ENCODE measurements at places on chromosomes 1 and 21.

GRCh38 chr1:84888753-84889152 is 4.3 kb downstream of the LPAR3 start:
- DNase-seq: no peak

DNA sequence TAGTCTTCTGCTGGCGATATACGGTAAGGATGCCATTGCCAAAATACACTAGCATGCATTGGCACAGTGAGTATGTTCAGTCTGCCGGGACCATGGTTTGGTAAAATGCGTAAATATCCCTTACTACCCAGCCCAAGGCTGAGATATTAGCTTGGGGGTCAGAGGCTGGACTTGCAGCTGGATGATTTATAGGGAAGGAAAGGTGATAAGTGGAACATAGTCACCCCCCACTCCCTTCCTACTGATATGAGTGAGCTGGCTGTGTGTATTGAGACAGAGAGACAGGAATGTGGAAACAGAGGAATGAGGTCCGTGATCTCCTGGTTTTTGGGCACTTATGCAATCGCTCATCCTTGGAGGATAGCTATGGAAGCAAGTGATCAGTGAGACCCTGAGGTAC is 642.8 kb downstream of the KCNT2 start:
- no peak for DNase-seq

GRCh38 chr1:33710967-33711366 is 152.9 kb upstream of the HMGB4 start:
- no peak for DNase-seq

GRCh38 chr1:159067699-159068621 is 8.6 kb downstream of the AIM2 start:
- DNase-seq: peak; percentile 27

DNA sequence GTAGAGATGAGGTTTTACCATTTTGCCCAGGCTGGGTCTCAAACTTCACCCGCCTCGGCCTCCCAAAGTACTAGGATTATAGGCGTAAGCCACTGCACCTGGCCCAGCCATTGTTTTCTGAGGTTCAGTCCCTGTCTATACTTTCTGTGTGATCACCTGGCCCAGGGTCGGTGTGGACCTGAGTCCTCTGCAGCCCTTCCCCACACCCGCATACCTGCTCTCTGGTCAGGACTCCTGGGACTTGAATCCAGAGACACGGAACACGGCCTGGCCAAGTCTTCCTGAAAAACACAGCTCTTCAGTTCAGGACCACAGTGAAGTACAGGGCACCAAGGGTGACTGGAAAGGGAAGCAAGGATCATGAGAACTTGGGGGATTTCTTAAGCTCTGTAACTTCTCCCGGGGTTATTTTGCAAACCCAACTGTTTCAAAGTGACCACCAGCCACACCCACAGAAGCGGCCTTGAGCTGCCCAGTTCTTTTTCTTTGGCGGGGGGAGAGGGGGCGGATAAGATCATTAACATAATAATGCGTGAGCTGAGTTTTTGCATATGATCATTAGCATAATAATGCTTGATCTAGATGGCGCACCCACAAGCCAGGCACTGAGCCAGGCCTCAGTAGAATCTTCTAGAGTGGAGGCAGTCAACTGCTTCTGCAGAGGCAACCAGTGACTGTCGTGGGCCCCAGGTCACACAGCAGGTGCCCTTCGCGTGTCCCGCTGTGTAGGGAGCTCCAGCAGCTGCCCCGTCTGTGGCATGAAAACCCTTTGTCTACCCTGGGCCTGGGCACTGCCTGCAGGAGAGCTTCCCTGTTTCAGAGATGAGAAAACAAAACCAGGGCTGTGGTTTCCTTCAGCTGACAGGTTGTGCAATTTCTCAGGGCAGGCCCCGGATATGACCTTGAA is 1.7 kb upstream of the NADK start:
- DNase-seq: peak; percentile 38

- peak; percentile 76 for DNase-seq
These were observed 846 bp upstream of the PER3 start for GRCh38 chr1:7783178-7783711.

GRCh38 chr1:108708691-108709660 is 3.7 kb upstream of the FNDC7 start:
- no peak for DNase-seq

DNA sequence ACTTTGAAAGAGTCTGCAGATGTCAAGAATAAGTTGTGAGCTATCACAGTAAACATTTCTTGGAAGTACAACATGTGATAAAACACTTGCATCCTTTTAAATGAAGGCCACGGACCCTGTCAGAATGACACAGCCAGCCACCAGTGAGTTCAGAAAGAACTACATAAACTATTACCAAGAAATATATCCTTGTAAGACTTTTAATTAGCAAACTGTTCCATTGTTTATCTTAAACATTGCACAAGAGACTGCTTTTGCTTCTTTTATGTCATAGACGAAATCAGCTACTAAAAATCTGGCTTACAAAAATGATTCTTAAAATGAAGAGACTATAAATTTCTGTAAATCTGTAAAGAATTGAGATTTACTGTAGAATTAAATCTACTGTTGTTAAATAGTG is 17.9 kb downstream of the LRRC7 start:
- no peak for DNase-seq

- DNase-seq: no peak
These were observed 179.9 kb downstream of the TGFB2 start for GRCh38 chr1:218525031-218525430.

- DNase-seq: no peak
These were observed 52.2 kb downstream of the RERE start for GRCh38 chr1:8765198-8765597.

- no peak for DNase-seq
These were observed 111.9 kb downstream of the XCL2 start for GRCh38 chr1:168431882-168432281.

- no peak for DNase-seq
These were observed 62.7 kb downstream of the CASZ1 start for GRCh38 chr1:10733474-10734366.

DNA sequence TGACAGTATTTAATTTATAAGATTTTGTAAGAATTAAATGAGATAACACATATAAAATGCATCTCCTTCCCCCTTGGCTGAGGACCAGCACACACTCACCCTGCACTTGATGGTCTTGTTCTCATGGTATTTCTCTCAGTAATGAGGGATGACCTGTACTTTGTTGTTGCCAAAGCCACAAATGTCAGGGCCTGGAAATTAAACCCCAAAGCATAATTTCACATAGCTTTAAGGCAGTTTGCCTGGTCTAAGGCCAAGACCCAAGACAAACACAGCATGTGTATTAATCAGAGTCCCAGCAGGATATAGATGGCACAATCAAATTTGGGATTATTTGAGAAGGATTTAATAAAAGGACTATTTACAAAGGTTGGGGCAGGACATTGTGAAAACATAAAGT is 48.6 kb upstream of the EPS15 start:
- DNase-seq: no peak

DNA sequence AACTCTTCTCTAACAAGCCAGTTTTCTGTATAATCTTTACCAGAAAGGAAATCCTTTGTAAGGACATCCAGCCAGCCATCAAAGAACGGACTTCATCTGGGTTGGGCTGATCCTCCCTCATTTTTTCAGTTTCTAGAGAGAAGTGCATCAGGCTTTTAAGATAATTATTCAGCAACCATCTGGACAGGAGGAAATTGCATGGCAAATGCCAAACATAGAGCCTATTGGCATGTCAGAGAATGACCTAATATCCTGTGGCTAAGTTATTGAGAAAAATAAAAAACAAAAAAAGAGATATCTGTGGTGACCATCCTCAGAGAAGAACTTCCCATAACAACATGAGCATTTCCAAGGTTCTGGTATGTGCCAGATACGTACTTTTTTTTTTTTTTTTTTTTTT is 74.9 kb upstream of the BEND5 start:
- DNase-seq: no peak

DNA sequence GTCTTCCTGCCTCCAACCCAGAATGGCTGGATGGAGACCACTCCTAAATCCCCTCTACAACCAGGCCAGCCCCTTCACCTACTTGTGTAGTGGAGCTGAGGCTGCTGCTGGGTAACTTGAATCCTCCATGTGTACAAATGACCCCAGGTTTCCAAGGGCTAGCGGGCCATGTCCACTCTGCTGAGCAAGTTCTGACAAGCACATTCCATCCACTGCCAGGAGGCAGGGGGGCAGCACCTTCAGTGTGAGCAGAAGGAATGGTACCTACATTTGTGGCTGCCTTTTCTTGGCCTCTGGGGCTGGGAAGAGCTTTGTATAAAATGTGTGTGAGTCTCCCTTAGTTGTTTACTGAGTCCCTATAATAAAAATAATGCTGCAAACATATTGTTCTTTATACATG is 14.5 kb downstream of the KIAA0040 start:
- DNase-seq: no peak

DNA sequence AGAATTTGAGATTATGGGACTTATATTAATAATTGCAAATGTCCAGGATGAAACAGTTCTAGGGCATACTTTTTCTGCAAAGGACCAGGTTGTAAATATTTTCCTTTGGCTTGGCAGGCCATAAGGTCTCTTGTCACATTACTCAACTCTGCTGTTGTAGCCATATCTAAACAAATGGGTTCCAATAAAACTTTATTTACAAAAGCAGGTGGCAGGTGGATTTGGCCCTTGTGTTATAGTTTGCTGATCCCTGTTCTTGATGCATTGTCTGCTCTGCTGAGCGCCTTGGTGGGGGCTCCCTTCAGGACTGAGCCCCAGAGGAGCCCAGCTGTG is 258.5 kb downstream of the FOXD2 start:
- no peak for DNase-seq

GRCh38 chr1:201771466-201771865 is 57.5 kb upstream of the IPO9 start:
- DNase-seq: no peak

DNA sequence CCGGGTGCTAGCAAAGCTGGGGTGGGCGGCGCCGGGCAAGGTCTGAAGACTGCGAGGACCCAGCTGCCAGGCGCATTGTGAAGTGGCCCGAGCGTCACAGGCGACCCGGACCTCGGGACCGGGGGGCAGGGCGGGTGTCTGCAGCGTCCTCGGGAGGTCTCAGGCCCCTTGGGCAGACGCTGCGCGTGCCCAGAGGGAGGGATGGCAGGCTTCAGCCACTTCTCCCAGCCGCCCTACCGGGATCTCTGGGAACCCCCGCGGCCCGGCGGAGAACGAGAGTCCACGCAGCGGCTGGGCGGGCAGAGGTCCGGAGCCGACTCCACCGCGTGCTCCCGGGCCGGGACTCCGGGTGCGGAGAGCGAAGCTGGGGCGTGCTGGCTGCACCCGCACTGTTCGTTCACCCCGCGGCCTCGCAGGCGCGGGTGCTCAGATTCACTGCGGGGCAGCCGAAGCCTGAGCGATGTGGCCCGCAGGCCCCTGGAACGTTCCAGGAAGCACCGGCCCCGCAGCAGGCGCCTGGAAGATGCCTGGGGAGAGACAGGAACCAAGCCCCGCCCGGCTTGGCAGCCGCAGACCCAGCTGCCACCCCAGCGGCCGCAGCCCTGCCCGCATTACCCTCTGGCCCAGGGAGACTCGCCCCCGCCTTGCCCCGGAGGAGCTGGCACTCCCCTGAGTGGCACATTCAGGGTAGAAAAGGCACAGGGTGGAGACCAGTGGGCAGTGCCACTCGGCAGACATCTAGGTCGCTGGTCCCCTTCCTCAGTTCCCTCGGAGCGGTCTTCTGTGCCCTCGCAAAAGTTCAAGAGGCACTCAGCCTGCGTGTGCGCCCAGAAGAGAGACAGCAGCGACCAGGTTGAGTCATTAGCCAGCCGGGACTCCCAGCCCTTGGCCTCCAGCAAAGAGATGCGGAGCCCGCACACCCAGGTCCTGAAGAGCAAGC is at the start of gene CCDC185:
CCDC185 (plus strand) TSS at position 141 of the 940 bp plus-strand sequence; CDS start at position 202, 61 bp downstream.
- no peak for DNase-seq

DNA sequence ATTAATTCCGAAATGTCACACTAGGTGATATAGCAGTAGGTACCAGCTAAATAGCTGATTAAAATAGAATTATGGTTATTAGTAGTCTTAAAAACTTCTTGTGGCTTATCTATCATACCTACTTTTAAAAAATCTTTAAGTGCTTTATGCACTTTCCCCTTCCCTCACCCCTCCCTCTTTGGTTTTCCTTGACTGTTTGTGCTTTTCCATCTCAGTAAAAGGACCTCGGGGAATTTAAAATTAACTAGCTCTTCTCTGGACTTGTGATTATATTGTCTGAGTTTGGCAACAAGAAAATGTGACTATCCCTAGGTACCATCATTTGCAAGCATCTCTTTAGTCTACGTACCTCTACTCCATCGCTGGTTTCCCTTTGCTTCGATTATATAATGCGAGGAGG is 11.2 kb downstream of the COX20 start:
- DNase-seq: no peak

GRCh38 chr1:40944326-40944725 is 35.2 kb upstream of the CTPS1 start:
- no peak for DNase-seq

DNA sequence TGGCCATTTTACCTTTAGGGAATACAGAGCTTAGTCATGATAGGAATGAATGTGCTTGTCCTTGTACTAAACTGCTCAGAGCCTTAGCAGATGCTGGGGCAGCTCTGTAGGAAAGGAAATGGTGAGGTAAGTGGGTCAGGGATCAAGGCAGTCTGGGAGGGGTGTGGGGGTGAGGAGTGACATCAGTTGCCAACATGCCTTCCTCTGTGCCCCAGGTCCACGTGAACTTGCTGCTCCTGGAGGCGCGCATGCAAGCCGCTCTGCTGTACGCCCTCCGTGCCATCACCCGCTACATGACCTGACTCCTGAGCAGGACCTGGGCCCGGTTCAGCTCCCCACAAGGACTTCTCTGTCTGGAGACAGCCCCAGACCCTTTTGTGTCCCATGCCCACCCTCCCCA is 21.2 kb downstream of the SESN2 start:
- no peak for DNase-seq

DNA sequence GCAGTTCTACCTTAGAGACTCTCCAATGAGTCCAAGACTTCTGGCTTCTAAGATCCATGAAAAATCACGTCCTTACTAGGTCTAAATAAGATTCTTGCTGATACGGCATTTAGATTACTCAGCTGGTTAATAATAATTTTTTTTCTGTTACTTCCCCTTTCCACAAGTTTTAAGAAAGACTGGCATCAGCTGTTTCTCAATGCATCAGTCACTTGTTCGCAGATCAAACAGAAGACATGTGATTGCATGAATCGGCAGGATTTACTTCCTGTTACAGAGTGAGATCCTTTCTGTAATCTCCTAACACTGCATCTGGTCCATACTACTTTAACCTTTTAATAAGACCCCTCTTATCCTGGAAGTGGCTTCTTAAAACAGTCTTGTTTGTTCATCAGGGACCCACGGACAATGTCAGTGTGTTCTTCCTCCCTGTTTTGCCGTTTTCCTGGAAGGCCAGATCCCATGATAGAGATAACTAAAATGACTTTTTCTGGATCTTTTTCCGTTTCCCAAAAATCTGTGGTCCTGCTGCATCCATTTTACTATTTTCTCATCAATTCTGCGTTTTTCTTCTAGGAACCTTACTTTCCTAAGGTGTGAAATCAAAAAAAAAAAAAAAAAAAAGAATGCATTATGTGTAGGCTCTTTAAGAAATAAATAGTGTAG is 6.1 kb downstream of the NPL start:
- peak; percentile 39 for DNase-seq
